ENCODE measurements at places on chromosomes 2 and 18.
A peak's percentile ranks its signal among the peaks of the same experiment; 100 is the strongest.

DNA sequence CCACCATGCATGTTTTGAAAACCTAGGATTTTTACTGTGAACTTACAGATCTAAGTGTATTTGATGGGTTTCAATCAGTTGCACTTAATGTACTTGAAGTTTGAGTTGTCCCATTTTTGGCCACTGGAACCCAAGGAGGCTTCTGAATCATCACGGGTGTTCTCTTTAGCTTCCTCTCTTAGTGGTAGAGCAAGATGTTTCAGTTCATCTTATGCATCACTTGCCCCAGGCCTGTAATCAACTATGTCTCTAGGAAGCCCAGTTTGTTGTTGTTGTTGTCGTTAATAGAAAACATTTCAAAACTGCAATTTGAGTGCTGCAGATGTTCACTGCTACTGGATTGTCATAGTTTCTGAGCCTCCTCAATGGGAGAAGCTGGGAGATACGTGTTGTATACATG is 97.0 kb downstream of the FHOD3 start:
- DNase-seq: no peak

DNA sequence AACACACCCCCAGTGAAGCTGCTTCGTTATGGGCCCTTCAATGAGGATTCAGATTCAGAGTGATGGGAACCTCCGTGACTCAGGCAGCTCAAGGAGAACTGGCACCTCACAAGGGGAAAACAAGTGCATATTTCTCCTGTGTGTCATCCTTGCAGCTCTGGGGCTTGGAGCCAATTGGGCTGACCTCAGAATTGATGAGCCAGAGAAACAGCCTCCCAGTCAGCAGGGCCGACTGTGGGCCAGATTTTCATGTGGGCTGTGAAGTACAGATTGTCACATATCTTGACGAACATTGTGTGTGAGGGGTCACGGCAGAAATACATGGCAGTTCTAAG is 189.6 kb upstream of the SP5 start:
- peak; percentile 96 for DNase-seq

- DNase-seq: no peak
Measured at GRCh38 chr2:127479866-127480743, 46.2 kb downstream of the IWS1 start.

GRCh38 chr2:1758774-1759610 is 14.7 kb upstream of the PXDN start:
- no peak for DNase-seq

- DNase-seq: no peak
Measured at GRCh38 chr2:36411962-36412444, 56.4 kb downstream of the CRIM1 start.

- DNase-seq: peak; percentile 2
Measured at GRCh38 chr2:49914281-49914680, 760.0 kb upstream of the FSHR start.

GRCh38 chr2:71859211-71859847 is 288.3 kb downstream of the CYP26B1 start:
- no peak for DNase-seq

DNA sequence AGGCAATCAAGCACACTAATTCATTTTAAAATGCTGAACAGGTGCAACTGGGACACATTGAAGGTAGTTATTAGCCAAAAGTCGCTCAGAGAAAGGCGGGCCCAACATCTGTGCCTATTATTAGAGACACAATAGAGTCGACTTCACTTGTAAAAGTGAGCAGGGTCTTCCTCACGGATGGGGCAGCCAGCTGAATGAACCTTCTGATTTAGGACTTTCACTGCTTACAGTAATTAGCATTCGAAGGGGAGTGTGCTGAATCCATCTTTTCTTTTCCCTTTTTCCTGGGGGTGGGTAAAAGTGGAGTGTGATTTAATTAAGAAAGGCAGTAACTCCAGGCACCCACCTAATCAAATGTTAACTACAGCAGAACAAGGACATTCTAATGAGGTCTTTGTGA is 677.7 kb downstream of the DCDC2C start:
- DNase-seq: no peak

GRCh38 chr2:138564586-138565229 is 63.1 kb downstream of the SPOPL start:
- DNase-seq: no peak

DNA sequence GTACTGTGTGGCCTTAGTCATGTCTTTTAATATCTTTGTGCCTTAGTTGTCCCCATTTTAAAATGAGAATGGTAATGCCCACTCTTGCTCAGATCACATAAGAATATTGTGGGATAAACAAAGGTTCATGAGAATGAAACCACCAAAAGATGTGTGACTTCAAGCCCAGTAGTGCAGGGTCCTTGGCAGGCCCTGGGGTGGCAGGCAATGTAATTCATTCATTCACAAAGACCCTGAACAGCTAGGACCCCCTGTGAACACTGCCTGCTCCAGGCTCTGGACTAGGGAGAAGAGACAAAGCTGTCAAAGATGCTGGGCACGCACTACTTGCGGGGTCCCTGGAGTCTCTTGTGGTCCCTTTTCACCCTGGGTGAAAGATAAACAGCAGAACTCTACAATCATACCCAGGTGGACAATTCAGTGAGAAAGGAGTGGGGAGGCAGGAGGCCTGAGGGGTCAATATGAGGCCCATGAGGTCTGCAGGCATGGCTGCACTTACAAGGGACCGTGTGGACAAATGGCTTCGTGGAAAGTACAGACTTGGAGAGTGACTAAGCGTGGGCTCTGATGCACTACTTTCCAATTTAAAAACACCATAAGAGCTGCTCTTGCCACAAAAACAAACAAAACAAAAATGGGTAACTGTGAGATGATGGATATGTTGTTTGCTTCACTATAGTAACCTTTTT is 136.1 kb downstream of the SMAD7 start:
- no peak for DNase-seq

GRCh38 chr2:187890690-187891089 is 336.5 kb upstream of the TFPI start:
- no peak for DNase-seq

DNA sequence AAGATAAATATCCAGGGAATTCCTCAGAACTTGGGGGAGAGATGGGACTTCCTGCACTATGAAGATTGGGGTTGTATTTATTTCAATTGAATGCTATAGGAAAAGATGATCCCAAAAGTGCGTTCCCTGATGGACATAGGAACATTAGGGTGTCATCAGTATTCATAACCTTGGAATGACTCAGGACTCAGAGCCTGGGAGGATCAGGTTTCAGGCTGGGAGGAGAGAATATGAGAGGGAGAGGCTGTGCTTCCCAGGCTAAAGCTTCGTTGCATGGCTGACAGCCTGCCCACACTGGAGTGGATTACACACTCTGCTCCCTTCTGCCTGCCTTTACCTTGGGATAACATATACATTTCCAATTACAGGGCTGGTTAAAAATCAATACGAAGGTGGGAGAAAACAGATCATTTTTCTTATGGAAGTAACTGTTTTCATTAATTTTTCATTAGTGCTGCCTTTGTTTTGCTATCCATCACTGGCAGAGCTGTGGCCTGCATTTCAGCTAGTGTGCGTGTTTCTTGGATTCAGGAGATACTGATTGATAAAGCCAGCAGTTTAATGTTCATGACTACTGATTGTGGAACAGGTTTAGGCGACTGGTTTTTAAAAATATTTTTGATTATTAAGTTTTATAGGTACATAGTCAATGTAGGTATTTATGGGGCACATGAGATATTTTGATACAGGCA is 118.7 kb downstream of the KCTD1 start:
- DNase-seq: peak; percentile 77

- DNase-seq: peak; percentile 99
Measured at GRCh38 chr2:237500681-237501424, 13.8 kb downstream of the MLPH start.
